ENCODE measurements at places on chromosomes 1 and 21. TPM values are rescaled to one million over a fixed set of nuclear protein-coding genes. Genes with fewer than 3 reads are reported as not detected.

DNA sequence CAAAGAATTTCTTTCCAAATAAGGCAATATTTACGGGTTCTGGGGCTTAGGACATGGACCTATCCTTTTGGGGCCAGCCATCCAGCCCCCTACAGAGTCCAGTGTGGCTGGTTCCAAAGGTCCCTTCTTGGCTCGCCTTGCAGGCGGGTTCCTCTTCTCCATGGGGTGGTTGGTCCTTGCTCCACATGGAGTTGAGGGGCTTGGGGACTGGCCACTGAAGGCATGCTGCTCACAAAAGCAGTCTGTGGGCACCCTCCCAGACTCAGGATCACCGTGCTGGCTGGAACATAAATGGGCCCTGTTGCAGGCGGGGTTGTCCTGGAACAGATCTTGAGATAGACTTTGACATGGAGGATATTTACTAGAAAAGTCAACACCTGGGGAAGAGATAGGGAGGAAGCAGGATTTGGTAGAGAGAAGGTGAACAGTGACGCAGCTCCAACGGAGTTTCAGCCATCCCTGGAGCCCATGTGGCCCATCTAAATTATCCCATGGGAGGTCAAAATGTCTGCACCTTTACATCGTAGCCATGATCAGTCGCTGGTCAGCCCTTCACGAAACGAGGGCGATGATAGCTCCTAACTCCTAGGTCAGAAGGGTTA, 39.1 kb upstream of the LRP8 start:
- H3K4me1 ChIP-seq = no peaks in the 10 kb centered on the region
- no peak overlapping the region for H3K27ac ChIP-seq
- no peaks in the 10 kb centered on the region for H3K36me3 ChIP-seq
- DNase-seq = peak; percentile 73
- H3K27me3 ChIP-seq = peaks cover 3% of the 10 kb centered on the region

DNA sequence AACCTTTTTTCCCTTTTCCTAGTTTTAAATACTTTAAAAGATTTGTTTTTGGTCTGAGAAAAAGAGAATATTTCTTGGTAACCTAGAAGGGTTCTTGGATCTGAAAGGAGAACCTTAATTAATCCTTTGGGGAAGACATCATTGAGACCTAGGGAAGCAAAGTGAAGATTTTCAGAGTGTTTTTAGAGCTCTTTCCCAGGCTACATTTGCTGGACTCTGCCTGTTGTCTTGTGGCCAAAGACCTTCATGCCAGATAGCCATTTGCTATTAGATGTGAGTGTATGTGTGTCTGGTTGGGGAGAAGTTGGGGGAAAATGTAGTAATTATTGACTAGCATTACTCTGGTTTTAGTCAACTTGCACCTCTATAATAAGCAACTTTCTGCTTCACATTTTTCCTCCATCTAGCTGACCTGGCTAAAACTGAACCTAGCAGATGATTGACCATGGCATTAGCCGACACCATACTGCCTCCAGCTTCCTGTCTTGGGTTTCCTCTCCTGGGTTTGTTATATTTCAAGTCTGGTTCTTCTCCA, 239.1 kb downstream of the USP25 start:
- no peak for DNase-seq
- no peaks in the 10 kb centered on the region for H3K27me3 ChIP-seq
- H3K27ac ChIP-seq = no peak overlapping the region
- no peak overlapping the region for H3K4me3 ChIP-seq
- peaks cover 30% of the 10 kb centered on the region for H3K4me1 ChIP-seq

DNA sequence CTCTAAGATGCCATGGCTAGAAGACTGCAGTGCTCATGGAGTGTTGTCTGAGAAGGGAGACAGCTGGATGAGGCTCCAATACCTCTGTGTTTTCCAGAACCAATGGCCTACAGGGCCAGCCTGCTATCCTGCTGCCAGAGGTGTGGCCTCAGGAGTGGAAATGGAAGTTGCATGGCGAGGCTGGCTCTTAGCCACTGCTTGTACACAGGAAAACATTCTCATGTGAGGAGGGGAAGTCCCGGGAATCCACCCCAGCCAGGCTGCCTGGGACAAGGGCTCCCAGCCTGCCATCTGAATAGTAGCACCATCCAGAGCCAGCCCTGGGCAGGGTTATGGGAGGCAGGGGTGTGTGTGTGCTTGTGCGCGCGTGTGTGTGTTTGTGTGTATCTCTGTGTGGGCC, 56.5 kb downstream of the SDC3 start:
- no peak overlapping the region for H3K4me3 ChIP-seq
- H3K27ac ChIP-seq = no peak overlapping the region
- no peak for DNase-seq
- H3K27me3 ChIP-seq = peaks cover 24% of the 10 kb centered on the region
- no peaks in the 10 kb centered on the region for H3K36me3 ChIP-seq

DNA sequence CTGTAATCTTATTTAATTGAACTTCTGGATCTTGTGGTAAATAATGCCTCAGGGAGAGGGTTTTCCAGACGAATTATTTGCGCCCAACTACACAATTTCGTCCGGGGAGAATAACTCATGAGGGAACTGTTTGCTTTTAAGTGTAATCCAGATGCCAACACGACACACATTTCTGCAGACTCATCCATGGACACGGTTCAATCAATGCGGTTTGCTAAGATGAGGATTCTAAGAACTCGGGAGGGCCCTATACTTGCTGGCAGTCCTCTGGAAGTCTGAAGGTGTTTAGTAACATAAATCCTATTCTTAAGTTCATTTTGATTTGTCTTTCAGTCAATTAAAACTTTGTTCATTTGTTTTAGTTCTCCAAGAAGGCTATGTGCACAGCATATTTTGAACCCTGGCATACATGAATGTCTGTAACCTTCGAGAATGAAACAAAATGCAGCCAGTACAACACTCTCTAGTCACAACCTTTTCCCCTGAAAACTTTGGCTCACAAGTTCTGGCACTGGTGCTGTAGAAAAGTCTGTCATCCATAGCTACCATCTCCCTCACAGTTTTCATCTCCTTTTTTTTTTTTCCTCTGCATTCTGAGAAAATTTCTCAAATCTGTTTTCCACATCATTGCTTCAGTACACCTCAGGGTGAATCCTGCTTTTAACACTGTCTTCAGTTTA, 38.8 kb downstream of the DIPK1A start:
- no peak overlapping the region for H3K4me3 ChIP-seq
- no peaks in the 10 kb centered on the region for H3K4me1 ChIP-seq
- H3K27ac ChIP-seq = no peak overlapping the region
- no peaks in the 10 kb centered on the region for H3K27me3 ChIP-seq
- no peaks in the 10 kb centered on the region for H3K36me3 ChIP-seq

DNA sequence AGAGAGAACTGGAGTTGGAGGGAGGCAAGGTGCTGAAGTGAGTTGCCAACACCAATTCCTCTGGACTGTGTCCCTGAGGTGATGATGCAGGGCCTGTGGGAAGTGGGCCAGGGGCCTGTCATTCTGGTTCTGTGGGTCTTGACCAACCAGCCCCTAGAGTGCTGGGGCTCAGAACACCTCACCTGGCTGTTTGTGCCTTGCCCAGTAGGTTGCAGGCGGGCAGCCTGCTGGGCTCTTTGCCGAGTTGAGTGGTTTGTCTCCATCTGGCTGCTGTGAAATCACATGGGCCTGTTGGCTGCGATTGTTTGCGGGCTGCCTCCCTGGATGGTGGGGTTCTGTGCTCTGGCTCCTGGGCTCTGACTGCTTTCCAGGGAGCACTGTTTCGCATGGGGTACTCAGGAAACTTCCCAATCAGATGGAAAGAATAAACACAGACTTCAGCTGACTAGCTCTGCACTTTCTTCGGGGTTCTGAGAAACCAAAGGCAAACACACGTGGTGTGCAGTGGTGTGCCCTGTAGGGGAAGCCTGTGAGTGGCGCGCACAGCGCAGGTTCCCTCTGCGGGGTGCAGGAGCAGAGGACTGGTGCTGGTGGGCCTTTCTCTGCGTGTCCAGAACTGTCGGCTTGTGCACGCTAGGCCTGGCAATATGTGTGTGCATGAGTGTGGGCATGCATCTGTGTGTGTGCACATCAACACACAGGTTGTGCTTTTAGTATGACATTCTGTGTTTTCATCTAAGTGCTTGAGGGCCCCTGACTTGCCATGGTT, 95.1 kb downstream of the RHOU start:
- peaks cover 48% of the 10 kb centered on the region for H3K4me1 ChIP-seq
- no peak overlapping the region for H3K4me3 ChIP-seq
- H3K27me3 ChIP-seq = peaks cover 4% of the 10 kb centered on the region
- H3K36me3 ChIP-seq = no peaks in the 10 kb centered on the region
- no peak for DNase-seq
- H3K27ac ChIP-seq = no peak overlapping the region

- no peak overlapping the region for H3K27ac ChIP-seq
- H3K4me1 ChIP-seq = peaks cover 35% of the 10 kb centered on the region
- H3K27me3 ChIP-seq = no peaks in the 10 kb centered on the region
- H3K36me3 ChIP-seq = no peaks in the 10 kb centered on the region
These were observed 346.9 kb upstream of the SNX7 start for GRCh38 chr1:98314601-98315000.

- DNase-seq = no peak
- H3K4me3 ChIP-seq = no peak overlapping the region
- H3K36me3 ChIP-seq = no peaks in the 10 kb centered on the region
- no peak overlapping the region for H3K27ac ChIP-seq
These were observed 109.0 kb downstream of the NGF start for GRCh38 chr1:115229016-115229415.

DNA sequence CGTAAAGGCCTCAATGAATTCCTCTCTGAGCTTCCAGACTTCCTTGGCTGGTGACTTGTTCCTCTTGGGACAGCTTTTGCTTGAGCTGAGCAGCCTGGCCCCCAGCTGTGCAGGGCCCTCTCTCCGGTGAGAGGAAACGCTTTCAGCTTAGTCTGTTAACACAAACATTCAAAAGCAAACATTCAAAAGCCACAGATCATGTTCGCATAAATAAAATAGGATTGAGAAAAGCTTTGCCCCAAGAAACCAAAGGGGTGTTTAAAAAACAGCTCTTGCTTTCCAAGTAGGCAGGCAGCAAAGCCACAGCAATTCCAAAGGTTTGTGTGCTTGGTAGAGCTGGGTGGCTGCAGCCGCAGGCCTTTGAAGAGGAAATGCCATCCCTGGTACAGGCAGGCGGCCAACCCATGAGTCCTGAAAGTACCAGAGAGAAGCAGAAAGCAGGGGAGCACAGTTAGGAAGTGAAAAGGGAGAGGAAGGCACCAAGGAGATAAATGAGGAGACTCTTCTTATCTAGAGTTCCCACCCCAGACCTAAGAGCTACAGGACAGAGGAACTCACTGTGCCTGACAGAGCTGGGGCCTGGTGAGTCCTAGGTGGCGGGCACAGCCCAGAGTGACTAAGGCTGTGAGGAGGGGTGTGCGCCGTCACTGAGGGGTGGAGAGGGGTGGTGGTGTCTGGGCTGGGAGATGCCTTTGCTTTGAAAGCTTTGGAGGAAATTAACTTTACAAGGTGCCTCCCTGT, 48.4 kb downstream of the CCN1 start:
- H3K27me3 ChIP-seq = no peaks in the 10 kb centered on the region
- H3K36me3 ChIP-seq = peaks cover 3% of the 10 kb centered on the region
- peaks cover 49% of the 10 kb centered on the region for H3K4me1 ChIP-seq
- peak; percentile 96 for DNase-seq
- H3K4me3 ChIP-seq = peak overlapping the region; percentile 69

GRCh38 chr1:158732524-158732923, 12.0 kb upstream of the OR6K3 start:
- H3K27ac ChIP-seq = no peak overlapping the region
- H3K4me3 ChIP-seq = no peak overlapping the region
- no peaks in the 10 kb centered on the region for H3K36me3 ChIP-seq
- peaks cover 2% of the 10 kb centered on the region for H3K27me3 ChIP-seq

DNA sequence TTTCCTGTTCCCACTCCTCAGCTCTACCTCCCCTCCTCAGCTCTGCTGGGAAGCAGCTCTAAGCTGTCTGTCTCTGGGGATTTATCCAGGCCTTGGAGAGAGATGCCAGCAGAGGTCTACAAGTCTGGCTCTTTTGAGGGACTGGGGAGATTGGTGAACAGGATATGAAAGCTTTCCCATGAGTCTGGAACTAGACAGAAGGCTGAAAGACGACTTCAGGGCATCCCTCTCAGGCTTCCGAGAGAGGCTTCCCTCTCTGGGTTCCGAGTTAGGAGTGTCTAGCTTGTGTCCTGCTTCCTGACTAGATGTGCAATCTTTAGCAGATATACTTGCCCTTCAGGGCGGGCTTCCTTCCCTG, 733 bp downstream of the TMEM35B start:
- no peaks in the 10 kb centered on the region for H3K27me3 ChIP-seq
- DNase-seq = no peak
- H3K4me3 ChIP-seq = peak overlapping the region; percentile 98
- peaks cover 8% of the 10 kb centered on the region for H3K36me3 ChIP-seq
- peaks cover 26% of the 10 kb centered on the region for H3K4me1 ChIP-seq

GRCh38 chr1:94303005-94303404, 65.6 kb upstream of the ARHGAP29 start:
- no peak overlapping the region for H3K27ac ChIP-seq
- DNase-seq = no peak
- no peak overlapping the region for H3K4me3 ChIP-seq

DNA sequence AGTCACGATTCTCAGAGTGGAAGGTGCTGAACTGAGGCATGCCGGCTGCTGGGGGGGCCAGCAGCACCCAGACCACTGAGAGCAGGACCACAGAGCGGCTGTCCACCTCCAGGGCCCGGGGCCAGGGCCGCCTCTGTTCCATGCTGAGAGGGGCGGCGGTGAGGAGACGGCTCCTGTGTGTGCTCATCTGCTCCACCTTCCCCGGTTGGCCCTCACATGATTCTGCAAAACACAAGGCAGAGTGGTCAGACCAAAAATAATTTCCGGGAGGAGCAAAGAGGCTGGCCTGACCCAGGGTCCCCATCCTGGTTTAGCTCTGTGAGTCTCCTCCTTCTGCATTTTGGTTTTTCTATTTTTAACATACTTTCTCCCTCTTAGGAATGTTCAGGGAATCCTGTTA, 26.4 kb downstream of the PLXNA2 start:
- H3K4me1 ChIP-seq = peaks cover 86% of the 10 kb centered on the region
- H3K27ac ChIP-seq = peak overlapping the region; percentile 94
- no peak for DNase-seq
- no peak overlapping the region for H3K4me3 ChIP-seq
- peaks cover 25% of the 10 kb centered on the region for H3K36me3 ChIP-seq
- H3K27me3 ChIP-seq = no peaks in the 10 kb centered on the region

DNA sequence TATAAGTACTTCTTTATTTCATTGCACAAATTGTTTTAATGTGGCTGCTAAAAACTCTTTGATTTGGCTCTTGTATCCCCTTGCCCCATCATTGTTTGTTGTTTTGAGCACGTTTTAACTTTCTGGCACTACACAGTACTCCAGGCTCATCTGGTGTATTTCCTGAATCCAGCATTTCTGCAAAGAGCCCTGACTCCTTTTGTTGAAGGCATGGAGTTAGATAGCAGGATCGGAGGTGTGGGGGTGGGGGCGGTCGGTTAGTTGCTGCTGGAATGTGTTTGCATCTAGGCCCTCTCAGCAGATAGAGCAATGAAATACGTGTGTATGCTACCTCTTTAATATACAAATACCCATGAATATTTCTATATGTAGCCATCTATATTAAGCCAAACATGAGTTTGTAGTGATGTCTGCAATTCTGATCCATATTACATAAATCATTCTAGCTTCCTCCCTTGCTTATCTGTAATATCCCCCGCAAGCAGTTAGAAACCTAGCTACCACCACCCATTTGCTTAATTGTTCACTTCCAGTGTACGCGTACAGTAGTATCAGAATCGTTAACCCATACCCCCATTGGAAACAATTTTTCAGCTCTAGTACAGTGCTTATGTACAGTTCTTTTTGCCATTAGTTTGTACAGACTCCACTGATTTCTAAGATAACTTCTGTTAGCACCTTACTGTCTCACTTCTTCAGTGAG, 106.0 kb downstream of the NOS1AP start:
- H3K27ac ChIP-seq = peak overlapping the region; percentile 50
- no peaks in the 10 kb centered on the region for H3K36me3 ChIP-seq
- no peak overlapping the region for H3K4me3 ChIP-seq
- H3K4me1 ChIP-seq = peaks cover 42% of the 10 kb centered on the region
- H3K27me3 ChIP-seq = no peaks in the 10 kb centered on the region
- no peak for DNase-seq

The TIE1 gene
- not detected for total RNA-seq

The CBR3 gene
- 3.5 TPM for total RNA-seq

The APOBEC4 gene
- total RNA-seq = not detected
